ENCODE measurements at places on chromosomes 2 and 18.

DNA sequence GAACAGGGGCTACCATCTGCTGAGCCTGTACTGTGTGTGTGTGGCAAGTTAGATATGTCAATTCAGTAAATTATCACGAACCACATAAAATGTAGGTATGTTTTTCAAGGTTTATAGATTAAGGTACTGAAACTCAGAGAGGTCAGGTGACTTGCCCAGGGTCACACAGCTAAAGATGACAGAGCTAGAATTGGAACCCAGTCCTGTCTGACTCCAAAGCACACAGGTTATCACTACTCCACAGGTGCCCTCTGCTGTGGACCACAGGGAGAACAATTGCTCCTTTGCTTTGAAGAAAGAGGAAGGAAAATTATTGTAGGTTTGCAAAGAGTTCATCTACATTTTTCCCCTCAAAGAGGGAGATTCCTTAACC, 229.7 kb upstream of the AGAP1 start:
- no peak for DNase-seq

- DNase-seq = no peak
Observed at GRCh38 chr18:54878159-54878622, 49.9 kb downstream of the RAB27B start.

GRCh38 chr2:234490271-234491091, 6.4 kb downstream of the ARL4C start:
- DNase-seq = no peak

DNA sequence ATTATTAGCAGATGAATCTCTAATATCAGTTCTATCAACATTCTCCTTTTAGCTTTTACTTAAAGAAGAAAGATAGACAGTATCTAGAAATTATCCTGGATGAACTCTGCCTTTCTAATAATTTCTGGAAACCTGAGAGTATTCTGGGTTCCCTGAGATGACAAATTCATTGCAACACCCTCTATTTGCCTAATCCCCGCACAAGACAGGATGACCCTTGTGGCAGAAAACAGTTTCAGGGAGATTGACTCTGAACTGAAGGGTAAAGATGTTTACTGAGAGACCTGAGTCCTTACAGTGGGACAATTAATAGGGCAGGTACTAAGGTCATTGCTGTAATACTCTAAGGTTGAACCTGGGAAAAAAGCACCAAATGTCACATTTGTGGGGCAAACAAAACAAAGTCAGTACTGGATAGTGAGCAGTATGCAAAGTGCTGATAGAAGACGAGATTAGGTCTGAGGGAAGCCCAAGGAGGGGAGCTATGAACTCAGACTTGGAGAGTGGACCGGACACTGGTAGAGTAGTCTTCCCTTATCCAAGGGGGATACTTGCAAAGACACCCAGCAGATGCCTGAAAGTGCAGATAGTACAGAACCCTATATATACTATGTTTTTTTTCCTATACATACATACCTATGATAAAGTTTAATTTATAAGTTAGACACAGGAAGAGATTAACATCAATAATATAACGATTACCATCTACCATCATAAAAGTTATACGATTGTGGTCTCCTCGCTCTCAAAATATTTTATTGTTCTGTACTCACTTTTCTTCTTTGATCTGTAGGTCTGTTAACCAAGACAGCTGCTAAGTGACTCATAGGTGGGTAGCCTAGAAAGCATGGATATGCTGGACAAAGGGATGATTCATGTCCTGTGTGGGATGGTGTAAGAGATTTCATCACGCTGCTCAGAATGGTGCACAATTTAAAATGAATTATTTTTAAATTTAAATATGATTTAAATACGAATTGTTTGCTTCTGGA, 148.3 kb upstream of the KLHL14 start:
- DNase-seq = no peak

- DNase-seq = no peak
Observed at GRCh38 chr2:16375981-16376380, 289.7 kb downstream of the CYRIA start.

- no peak for DNase-seq
Observed at GRCh38 chr18:8707556-8708300, 2.4 kb downstream of the MTCL1 start.

DNA sequence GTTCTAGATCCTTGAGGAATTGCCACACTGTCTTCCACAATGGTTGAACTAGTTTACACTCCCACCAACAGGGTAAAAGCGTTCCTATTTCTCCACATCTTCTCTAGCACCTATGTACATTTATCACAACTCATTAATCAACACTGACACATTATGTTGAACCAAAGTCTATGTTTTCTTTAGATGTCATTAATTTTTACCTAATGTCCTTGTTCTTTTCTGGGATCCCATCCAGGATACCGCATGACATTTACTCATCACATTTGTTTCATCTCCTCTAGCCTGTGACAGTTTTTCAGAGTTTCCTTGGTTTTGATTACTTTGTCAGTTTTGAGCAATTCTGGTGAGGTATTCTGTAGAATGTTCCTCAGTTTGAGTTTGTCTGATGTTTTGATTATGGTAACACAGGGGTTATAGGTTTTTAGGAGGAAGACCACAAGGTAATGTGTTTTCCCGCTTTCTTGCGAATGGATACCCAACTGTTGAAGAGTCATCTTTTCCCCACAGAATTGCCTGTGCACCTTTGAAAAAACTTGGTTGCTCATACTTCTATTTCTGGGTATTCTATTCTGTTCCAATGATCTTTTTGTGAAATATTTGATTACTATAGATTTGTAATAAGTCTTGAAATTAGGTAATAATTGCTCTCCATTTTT, 3.0 kb upstream of the UGT1A9 start:
- DNase-seq = no peak

DNA sequence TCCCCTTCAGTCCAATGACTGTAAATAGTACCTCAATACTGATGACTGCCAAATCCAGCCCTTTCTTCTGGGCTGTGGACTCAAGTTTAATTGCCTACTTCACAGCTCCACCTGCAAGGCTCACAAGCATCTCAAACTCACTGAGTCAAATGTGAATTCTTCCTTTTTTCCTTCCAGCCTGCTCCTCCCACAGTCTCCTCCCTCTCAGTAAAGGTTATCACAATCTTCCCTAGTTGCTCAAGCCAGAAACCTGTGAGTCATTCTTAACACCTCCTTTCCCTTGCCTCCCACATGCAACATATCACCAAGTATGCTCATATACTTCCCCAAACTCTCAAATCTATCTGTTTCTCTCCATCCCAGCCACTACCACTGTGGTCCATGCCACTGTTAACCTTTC, 3.7 kb upstream of the MFSD6 start:
- DNase-seq = no peak

DNA sequence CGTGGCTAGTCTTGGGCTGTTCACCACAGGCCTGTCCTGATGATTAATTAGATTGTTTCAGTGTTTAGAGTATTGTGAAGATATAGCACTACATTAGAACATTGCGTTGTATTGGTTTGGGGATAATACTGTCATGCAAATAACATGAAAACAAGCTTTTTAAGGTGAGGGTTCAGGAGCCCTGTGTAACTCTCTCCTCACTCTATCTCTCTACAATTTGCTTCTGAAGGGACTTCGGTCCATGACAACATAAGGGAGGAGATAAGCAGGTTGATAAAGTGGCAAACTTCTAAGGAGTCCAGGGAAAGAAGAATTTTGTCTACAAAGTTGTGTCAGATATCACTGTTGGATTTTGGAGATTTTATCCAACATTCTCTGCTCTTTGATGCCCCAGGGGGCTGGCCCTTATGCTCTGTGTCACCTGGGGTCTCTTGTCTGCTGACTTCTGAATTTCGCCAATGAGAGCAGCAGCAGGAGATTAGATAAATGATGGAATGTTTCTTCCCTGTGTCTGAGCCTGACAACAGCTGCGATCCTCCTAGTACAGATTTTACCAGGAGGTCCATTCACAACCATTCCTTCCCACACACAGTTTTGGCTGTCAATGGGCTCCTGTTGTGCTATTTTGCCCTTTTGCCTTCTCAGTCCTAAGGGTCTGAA, 3.3 kb downstream of the TNP1 start:
- no peak for DNase-seq

DNA sequence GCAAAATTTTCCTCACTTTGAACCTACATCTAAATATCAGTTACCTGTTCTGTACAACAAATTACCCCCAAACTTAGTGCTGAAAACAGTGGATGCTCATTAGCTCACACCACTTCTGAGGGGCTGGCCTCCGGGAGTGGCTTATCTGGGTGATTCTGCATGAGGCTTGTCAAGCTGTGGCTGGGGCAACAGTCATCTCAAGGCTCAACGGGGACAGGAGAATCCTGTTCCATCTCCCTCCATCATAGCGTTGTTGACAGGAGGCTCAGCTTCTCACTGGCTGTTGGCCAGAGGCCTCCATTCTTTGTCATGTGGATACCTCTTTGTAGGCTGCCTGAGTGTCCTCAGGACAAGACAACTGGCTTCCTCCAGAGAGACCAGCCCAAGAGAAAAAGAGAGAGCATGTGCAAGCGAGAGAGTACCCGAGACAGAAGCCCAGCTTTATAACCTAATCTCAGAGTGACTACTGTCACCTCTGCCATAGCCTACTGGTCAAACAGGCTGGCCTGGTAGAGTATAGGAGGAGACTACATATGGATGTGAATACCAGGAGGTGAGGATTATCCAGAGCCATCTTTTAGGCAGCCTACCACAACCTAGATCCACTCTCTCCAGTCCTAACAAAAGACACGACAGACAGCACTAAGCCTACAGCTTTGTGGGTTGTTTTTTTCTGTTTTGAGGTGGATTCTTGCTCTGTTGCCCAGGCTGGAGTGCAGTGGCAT, 79.1 kb downstream of the AOX1 start:
- DNase-seq = no peak

DNA sequence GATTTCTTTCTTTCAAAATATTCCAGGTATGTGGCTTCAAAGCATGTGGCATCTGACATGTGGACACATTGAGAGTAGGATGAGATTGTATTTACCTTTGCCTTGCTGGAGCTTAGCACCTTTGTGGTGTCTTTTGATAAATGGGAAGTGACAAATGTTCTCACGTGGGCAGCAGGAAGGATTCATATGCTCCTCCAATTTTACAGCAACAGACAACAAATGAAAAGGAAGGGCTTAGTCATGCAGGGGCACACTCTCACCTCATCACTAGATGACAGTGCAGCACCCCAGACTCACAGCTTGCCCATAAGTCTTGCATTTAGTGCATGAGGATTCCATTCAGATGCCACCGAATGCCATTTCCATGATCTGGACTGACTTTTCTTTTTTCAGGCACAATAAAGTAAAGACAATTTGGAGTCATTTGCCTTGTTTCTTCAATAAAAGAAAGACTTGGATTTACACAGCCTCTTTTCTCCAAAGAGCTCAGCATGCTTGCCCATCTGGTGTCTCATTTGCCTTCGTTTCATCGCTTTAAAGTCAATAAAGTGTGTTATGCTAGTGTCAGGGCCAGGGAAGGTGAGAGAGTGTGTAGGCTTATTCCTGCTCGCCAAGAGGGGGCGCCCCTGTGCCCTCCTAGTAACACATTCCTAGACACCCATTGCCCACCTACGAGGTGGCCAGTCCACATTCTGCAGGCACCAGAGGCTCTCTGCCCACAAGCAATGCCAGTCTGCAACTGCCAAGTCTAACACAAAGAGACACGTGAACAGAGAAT, 39.6 kb upstream of the DAPL1 start:
- DNase-seq = no peak

DNA sequence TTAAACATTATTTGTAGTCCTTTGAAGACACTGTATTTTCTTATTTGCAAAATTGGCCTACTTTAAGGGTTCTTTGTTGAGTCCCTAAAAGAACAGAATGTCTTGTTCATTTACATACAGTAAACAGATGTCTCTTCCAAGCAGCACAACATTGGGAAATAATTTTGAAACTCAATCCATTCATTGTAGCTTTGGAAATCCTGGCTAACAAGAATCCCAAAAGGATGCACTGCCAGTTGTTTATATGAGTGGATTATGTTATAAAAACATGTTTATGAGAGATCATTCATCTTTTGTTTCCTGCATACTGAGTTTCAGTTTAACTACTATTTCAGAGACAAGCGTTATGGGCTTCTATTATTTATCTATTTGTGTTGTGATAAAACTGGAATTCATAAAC, 499.3 kb downstream of the PID1 start:
- no peak for DNase-seq

DNA sequence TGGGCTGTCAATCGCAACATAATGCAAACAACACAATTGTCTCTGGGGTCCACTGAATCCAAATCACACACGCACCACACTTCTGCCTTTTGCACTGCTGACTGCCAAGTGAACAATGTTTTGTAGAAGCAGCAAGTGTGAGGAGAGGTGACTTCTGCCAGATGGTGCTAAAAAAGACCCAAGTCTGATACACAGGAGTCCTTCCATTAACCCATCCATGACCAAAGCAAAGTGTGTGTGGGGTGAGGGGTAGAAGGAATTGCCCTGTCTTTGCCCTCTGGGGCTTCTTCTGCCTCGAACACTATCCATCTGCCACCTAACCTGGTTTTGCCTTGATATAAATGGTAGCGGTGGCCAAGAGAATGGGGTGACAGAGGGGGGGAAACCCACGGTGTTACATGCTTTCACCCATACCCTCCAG, 50.0 kb downstream of the C2orf42 start:
- no peak for DNase-seq

- DNase-seq = no peak
Observed at GRCh38 chr2:127080938-127081755, 25.8 kb downstream of the BIN1 start.

GRCh38 chr2:212863185-212863588, 288.2 kb downstream of the IKZF2 start:
- DNase-seq = no peak

DNA sequence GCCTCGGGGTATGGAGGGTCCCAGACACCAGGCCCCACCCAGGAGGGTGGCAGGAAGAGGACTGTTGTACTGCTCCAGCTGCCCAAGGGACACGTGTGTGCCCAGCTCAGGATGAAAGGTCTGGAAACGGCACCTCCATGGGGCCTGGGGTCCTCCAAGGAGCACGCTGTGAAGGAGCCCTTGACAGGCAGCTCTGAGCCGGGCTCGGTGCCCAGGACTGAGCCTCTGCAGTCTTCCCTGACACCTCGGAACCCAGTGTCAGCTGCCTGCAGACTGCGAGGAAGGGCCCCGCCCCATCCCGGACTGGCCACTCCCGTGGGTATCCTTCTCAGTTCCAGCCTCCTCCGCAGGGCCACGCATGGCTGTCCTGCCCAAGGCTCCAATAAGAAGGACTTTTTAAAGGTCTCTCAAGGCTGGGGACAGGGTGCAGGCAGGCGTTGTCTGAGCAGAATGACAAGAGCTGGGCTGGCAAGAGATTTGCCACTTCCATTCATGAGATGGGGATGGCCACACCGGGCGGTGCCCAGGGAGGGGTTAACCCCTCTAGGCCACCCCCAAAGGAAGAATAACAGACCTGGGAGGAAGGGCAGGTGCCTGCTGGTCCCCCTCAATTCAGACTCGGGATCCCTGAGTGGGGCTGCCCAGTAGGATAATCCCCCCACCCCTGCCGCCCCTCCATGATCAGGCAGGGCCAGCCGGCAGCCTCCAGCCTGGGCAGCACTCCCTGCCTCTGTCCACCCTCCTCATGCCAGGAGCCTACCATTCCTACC, 8.9 kb downstream of the ECEL1 start:
- DNase-seq = no peak
